Ovary (tissue), 10 donors: ENCODE measurements at places on chromosomes 3 and 15. TPM values are rescaled to one million over a fixed set of nuclear protein-coding genes. Genes with fewer than 3 reads are reported as not detected.

DNA sequence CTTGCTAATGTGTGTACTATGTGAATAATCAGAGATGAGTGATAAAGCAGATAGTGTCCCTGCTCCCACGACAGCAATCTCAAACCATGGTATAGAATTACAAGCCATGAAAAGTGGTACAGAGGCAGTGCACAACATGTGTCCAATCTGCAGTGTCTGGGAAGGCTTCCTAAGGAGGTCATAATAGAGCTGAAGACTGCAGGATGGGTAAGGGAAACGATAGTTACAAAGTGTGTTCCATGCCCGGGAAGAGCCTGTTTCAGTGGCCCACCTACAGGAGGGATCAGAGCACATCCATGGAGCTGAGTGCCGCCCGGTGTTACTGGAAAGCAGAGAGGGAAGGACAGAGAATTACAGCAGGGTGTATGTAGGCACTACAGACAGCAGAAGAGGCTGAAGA lies 48.9 kb downstream of the PAK2 start:
- no peak for DNase-seq

GRCh38 chr3:162029736-162030135 lies 533.1 kb downstream of the OTOL1 start:
- no peak for DNase-seq

DNA sequence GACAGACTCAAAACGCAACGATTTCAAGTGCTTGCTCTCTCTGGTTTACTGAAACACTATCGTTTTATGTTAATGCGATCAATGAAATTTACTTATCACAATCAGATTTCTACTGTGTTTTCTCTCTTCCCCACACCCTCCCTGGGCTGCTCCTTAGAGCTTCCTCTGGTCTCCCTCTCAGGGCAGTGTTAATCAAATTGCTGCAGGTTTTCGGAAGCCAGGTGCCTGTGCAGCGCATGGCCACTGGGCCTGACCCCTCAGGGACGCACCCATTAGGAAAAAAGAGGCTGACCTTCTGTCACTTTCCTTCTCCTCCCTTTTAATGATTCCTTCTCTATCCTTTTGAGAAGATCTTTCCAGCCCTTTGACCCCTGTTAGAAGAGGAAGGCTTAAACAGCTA lies 134.5 kb upstream of the ONECUT1 start:
- no peak for DNase-seq

- DNase-seq, result no peak
Observed at GRCh38 chr3:183514021-183514420, 41.5 kb downstream of the KLHL6 start.

GRCh38 chr3:49610666-49611280 lies 56.5 kb downstream of the BSN start:
- no peak for DNase-seq

DNA sequence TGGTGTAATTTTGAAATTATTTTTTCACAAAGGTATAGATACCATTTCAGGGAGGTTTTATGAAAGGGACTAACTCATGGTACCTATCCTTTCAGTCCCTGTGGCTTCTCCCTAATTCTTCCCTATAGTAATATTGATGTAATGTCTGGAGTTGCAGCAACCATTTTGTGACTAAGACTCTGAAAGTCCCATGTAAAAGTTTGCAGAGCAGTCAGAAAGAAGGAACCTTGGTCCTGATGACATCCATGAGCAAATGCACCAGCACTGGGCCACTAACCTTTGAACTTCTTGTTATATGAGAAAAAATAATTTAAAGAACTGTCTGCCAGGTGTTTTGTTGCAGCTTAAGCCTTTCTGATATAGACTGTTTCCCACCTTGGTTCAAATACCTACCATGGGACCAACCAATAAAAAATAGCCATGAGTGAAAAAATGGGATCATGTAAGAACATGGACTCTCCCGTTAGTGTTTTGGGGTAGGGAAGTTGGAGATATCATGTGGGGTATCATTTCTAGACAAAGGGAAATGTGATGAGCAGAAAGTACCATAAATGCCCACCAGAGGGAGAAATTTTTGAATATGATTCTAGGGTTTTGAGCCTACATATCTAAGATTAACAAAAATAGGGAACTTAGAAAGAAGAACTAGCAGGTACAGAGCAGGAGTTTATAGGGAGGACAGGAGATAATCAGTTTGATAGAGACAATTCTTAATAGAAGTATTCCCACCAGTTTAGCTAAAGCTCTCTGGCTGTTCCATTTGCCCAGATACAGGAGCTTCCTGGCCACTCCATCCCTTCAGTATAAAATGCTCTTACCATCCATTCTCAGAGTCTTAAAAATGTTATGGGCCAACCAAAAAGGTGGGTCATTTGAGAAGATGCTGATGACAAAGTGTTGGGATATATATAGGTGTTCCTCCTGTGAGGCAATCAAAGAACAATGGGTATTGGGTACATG lies 3.4 kb upstream of the CPOX start:
- no peak for DNase-seq

DNA sequence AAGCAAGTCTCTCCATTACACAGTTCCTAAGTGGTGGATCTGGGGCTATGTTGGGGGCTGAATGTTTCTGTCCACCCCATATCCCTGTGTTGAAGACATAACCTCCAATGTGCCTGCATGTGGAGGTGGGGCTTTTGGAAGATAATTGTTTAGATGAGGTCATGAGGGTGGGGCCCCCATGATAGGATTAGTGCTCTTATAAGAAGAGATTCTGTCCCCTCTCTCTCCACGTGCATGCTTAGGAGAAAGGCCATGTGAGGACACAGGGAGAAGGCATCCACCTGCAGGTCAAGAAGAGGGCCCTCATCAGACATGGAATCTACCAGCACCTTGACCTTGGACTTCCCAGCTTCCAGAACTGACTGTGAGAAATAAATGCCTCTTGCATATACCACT lies 231.0 kb upstream of the CHRNA7 start:
- no peak for DNase-seq

DNA sequence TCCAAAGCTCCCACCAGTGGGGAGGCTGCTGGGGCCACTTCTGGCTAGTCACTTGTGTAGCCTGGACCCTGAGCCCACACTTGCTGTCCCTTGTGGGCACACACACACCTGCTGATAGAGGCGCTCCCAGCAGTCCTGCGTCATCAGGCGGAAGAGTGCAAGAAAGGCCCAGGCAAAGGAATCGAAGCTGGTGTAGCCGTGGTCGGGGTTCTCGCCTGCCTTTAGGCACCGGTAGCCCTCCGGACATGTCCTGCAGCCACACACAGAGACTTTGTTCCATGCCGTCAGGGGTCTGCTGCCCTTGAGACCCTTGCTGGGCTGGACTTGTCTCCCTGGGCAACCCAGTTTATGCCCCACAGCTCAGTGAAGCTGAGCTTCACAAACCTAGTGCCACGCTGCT lies 42.9 kb downstream of the SCN5A start:
- no peak for DNase-seq

- no peak for DNase-seq
Observed at GRCh38 chr3:55545995-55546394, 58.9 kb upstream of the WNT5A start.

GRCh38 chr3:72229952-72230351 lies 445.0 kb upstream of the PROK2 start:
- no peak for DNase-seq

GRCh38 chr3:51386159-51386851 lies 1.2 kb downstream of the MANF start:
- DNase-seq, result no peak

DNA sequence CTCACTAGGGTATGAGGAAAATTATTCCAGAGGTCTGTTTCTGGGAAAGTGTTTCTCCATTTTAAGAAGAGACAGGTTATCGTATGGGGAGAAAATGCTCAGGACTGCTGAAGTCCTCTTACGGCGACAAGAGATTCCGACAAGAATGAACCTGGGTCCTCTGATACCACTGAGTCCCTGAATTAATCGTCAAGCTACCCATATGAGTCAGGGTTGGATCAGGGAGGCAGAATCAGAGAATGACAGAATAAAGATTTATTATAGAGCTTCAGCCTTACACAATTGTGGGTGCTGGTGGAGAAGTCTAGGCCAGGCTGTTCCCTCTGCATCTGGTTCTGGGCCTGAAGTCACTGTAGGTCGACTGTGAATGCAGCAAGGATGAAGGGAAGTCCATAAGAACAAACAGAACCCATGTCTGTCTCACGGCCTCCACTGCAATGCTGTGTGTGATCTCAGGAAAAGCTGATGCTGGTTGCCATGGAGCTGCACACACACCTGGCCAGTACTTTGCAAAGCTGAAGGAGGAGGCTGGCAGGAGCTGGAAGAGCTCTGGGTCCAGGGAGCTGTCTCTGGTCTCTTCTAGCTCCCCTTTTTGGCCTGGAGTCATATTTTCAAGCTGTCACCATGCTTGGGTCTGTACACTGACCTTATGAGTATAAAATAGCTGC lies 83.9 kb downstream of the HHLA2 start:
- no peak for DNase-seq

DNA sequence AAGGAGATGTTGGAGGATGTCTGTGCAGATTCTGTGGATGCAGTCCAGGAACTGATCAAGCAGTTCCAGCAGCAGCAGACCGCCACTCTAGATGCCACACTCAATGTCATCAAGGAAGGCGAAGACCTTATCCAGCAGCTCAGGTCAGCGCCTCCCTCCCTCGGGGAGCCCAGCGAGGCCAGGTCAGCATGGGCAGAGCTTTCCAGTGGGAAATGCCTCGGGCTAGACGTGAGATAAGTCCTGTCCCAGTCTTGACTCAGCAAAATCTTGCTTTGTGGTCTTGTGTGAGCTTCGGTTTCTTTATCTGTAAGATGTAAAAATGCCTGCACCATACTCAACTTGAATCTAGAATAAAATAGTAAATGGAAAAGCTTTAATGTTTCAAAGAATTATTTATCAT lies 335.1 kb upstream of the UMPS start:
- DNase-seq, result no peak

GRCh38 chr3:9955067-9955502 lies 2.9 kb upstream of the PRRT3 start:
- DNase-seq, result no peak

DNA sequence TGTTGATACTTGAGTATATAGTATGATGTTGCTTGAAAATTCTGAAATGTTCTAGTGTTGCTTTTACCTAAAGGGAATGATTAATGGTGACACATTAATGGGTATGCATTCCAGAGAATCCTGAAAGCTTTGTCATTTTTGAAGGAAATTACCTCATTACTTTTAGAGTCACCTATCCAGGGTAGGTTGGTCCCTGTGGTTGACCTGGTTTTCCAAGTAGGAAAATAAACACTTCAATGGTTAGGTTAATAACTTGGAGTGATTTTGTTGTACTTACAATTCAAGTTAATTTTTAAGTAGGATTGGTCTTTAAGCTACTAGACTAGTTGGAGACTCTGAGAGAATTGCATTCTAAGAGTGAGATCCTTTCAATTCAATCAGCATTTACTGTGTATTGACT lies 31.0 kb downstream of the MITF start:
- no peak for DNase-seq

DNA sequence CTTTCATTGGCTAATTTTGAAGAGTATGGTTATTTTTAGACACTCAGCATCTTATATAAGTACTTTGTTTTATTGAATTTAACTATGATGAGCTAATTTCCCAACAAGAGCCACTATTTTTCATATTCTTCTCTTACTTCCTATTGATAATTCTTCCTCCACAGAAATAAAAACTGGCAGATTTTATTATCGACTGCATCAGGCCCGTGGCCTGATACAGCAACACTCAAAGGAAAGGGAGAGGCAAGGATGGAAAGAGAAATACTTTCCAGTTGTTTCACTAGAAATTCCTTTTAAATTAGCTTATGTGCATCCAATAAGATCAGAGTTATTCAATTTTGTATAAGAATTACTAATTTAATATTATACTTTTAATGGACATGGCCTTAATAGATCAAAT lies 886.3 kb downstream of the ROBO1 start:
- no peak for DNase-seq

DNA sequence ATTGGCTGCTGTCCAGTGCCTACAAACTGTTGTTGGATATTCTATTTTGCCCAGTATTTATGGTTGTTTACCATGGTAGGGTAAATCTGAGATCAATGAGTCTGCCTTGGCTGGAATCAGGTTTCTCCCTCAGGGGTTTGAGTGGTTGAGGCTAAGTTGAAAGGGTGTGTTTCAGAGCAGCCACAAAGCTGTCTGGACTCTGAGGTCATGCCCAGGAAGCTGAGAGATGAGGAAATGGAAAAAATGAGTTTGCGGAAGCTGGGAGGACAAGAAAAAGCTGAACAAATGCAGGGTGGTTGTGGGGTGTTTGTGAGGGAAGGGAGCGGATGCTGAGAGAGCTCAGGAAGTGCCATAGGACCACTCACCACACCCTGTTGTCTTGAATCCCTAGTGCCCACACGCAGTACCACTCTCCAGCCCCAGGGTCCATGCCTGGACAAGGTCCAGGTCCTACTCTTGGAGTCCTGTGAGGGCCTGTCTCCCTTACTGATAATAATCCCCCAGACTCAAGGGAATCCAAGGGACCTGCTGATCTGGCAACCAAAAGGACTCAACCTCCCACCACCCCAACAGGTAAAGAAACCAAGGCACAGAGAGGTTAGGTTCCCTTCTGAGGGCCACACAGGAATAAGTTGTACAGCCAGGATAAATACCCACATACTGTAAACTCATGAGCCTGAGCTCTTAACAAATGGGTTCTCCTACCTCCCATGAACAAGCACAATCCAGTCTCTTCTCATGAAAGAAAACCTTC lies 81.6 kb downstream of the PPCDC start:
- no peak for DNase-seq

- DNase-seq, result no peak
Observed at GRCh38 chr3:78634316-78634715, 1133.5 kb downstream of the ROBO1 start.

DNA sequence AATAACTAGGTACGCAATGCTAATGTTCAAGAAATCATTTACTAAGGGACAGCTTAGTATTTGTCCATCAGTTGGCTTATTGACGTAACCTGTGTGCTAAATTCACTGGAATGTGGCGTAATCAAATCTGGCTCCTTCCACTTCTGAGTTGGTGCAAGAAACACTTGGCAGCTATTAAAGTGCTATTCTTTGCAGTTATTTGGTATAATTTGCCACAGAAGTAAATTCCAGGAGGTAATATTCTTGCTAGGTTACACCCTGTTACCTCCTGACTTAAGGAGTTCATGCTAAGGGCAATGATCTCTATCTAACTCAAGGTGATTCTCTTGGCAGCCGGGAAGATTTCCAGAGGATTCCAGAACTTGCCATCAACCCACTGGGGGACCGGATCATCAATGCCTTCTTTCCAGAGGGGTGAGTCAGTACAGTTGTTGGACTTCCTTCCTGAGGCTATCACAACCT lies 25.5 kb downstream of the CHP1 start:
- DNase-seq, result no peak

- DNase-seq, result no peak
Observed at GRCh38 chr3:41418961-41419691, 219.8 kb downstream of the CTNNB1 start.

GRCh38 chr3:188060840-188061544 lies 93.0 kb upstream of the LPP start:
- no peak for DNase-seq

Gene RHO
- polyA plus RNA-seq, result not detected

Gene LDHAL6B
- not detected for polyA plus RNA-seq

Gene RARB
- 7.4 TPM for polyA plus RNA-seq

Gene TM6SF1
- 4.9 TPM for polyA plus RNA-seq

Gene TRIM42
- not detected for polyA plus RNA-seq

Gene ZIC4
- not detected for polyA plus RNA-seq

Gene CX3CR1
- 0.29 TPM for polyA plus RNA-seq

Gene CACNA1D
- 0.23 TPM for polyA plus RNA-seq

Gene ROBO1
- 17.9 TPM for polyA plus RNA-seq

Gene CCR3
- polyA plus RNA-seq, result not detected

Gene CEP152
- 1.8 TPM for polyA plus RNA-seq

Gene PATL2
- polyA plus RNA-seq, result 1.3 TPM

Gene XCR1
- 0.04 TPM for polyA plus RNA-seq

Gene CISH
- 6.5 TPM for polyA plus RNA-seq

Gene NTRK3
- polyA plus RNA-seq, result 2.6 TPM
